ENCODE measurements at places on chromosomes 7 and 10. TPM values are rescaled to one million over a fixed set of nuclear protein-coding genes. Genes with fewer than 3 reads are reported as not detected.

Gene BEND7
- total RNA-seq: 7.8 TPM

Gene HMX2
- total RNA-seq: not detected

Gene PRSS37
- not detected for total RNA-seq

Gene INMT
- total RNA-seq: 0.15 TPM

Gene CPEB3
- total RNA-seq: 0.32 TPM

Gene TAC1
- total RNA-seq: not detected

Gene ZYX
- 29.9 TPM for total RNA-seq

Gene GRM8
- not detected for total RNA-seq

Gene TSPAN14
- total RNA-seq: 79.6 TPM

Gene IPMK
- 7.1 TPM for total RNA-seq

Gene MYH16
- 0.30 TPM for total RNA-seq

Gene SFRP5
- total RNA-seq: not detected

Gene MRLN
- not detected for total RNA-seq

Gene EGFR
- total RNA-seq: 1.6 TPM

Gene SLC16A12
- total RNA-seq: not detected

Gene CABCOCO1
- 0.97 TPM for total RNA-seq

Gene NKX1-2
- total RNA-seq: not detected

Gene INA
- total RNA-seq: under 0.01 TPM

Gene SRRM3
- 0.91 TPM for total RNA-seq

Gene ZNF92
- total RNA-seq: 13.6 TPM

Gene ZNF32
- total RNA-seq: 27.0 TPM

Gene C10orf90
- not detected for total RNA-seq

Gene AASS
- 62.9 TPM for total RNA-seq

Gene SPDYE16
- total RNA-seq: not detected

Gene ZNRF2
- 11.4 TPM for total RNA-seq

Gene LDB3
- not detected for total RNA-seq

Gene COL26A1
- total RNA-seq: not detected

Gene CYP3A5
- total RNA-seq: not detected

Gene SPDYE2B
- total RNA-seq: not detected

Gene HOXA9
- 28.9 TPM for total RNA-seq

Gene ZNF800
- 11.7 TPM for total RNA-seq

Gene ATAD1
- 54.9 TPM for total RNA-seq

Gene SYCE1
- total RNA-seq: not detected

Gene CASTOR2
- 4.0 TPM for total RNA-seq

Gene CPXM2
- 2.1 TPM for total RNA-seq

Gene CYP2W1
- total RNA-seq: not detected

Gene H2BK1
- total RNA-seq: not detected

Gene NODAL
- total RNA-seq: not detected

Gene KIAA1549
- 1.9 TPM for total RNA-seq

Gene ZWINT
- 56.8 TPM for total RNA-seq

Gene MDFIC
- 18.7 TPM for total RNA-seq

Gene KLLN
- total RNA-seq: 0.30 TPM

Gene ITGA8
- total RNA-seq: under 0.01 TPM

Gene RHOBTB1
- 33.1 TPM for total RNA-seq

Gene TEX36
- total RNA-seq: not detected

Gene KIAA1217
- total RNA-seq: 2.6 TPM

Gene SH2D4B
- 0.30 TPM for total RNA-seq

Gene OPN1SW
- not detected for total RNA-seq

Gene EIF5AL1
- total RNA-seq: 0.65 TPM

Gene PITX3
- not detected for total RNA-seq

Gene PWWP2B
- total RNA-seq: 9.7 TPM

Gene GPR146
- total RNA-seq: 12.0 TPM

Gene FAM237B
- total RNA-seq: not detected

Gene ASIC3
- not detected for total RNA-seq

Gene ST7
- total RNA-seq: 23.6 TPM

Gene PCDH15
- 0.30 TPM for total RNA-seq

Gene FXYD4
- total RNA-seq: not detected

Gene LEP
- not detected for total RNA-seq

Gene PNLIPRP3
- total RNA-seq: not detected

All from epithelial cell of umbilical artery (primary cell).